Fibroblast of upper back skin (primary cell): ENCODE measurements at places on chromosomes 6 and 20.

- peak; percentile 61 for DNase-seq
Measured at GRCh38 chr6:42100029-42100901, 42.2 kb downstream of the C6orf132 start.

DNA sequence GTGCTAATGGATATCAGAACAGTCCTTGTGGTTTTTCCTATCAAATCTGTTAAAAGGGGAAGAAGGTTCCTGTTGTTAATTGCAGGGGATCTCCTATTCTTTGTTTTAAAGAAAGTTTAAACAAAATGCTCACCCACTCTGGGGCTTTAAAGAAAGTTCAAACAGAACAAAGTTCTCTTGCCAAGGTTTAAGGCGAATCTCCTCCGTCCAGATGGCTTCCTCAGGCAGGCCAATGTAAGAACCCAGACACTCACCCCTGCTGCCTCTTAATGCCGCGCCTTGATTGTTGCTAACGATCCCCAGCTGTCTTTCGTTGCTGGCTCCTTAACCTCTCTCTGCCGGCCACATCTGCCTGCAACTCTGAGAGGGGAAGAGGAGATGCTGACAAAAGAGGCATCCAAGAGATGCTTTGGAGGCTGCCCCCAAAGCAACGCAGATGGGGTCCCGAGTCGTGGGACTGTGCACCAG is 235.0 kb upstream of the PRDM1 start:
- peak; percentile 60 for DNase-seq

DNA sequence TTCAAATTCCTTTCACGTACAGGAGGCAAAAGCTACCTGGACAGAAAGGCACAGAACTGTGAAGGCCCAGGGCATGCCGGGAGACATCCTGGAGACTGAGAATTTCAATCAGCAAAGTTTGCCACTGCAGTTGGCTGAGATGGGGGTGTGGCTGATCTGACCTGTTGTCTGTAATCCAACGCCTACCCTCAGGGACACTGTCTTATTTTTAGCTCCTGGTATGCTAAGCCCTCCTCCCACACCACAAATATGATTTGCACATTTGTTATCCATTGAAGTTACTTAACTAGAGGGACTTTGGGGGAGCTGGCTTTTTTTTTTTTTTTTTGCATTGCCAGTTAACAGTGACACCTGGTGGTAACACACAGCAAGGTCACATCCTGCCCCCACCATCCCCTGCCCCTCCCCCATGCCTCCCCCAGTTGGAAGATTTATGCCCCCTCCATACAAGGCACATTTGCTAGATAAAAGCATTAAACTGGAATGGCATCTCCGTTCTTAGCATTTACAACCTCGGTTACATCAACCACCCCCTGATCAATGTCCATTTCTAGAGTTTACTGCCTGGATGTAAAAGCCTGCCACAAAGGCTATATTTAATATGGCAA is 40.4 kb downstream of the TTI1 start:
- DNase-seq: peak; percentile 90

DNA sequence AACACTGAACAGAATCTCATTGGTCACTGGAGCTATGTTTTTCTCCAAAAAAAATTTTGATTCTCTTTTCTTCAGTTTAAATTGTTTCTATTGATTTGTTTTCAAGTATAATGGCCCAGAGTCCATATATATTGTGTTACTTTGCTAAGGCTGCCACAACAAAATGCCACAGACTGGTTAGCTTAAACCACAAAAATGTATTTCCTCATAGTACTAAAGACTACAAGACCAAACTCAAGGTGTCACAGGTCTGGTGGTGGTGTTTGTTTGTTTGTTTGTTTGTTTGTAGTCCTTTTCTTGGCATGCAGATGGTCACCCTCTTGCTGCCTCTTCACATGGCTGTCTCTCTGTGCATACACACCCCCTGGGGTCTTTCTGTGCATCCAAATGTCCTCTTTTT is 34.0 kb downstream of the BMP5 start:
- no peak for DNase-seq

GRCh38 chr6:143058987-143059386 is 1.7 kb upstream of the AIG1 start:
- DNase-seq: no peak

DNA sequence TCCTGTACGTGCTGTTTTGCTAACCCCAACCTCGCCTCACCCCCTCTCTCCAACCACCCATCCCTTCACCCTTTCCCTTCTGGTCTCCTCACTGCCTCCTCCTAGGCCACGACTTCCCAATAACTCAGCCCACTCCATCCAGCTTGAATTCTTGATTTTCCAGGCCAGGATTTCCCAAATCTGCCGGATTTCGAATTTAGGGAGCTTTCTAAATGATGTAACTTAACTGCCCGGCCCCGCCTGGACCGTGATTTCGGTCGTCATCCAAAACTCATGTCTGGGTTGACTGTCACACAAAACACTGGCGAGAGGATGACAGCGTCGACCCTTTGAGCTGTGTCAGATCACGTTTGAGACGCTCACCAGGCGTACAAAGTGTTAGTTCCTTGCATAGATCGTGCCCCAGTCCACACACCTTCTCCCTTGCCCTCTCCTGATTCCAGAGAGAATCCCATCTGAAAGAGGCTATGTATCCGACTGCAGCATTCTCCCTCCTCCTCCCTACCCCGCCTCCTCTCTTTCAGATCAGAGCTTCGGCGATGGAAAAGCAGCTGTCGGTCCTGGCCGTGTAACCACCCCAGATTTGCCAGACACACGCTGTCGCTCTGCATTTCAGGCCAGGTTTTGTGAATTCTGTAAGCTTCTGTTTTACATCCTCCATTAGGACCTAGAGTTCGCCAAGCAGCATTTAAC is 168.2 kb downstream of the GPX5 start:
- no peak for DNase-seq

DNA sequence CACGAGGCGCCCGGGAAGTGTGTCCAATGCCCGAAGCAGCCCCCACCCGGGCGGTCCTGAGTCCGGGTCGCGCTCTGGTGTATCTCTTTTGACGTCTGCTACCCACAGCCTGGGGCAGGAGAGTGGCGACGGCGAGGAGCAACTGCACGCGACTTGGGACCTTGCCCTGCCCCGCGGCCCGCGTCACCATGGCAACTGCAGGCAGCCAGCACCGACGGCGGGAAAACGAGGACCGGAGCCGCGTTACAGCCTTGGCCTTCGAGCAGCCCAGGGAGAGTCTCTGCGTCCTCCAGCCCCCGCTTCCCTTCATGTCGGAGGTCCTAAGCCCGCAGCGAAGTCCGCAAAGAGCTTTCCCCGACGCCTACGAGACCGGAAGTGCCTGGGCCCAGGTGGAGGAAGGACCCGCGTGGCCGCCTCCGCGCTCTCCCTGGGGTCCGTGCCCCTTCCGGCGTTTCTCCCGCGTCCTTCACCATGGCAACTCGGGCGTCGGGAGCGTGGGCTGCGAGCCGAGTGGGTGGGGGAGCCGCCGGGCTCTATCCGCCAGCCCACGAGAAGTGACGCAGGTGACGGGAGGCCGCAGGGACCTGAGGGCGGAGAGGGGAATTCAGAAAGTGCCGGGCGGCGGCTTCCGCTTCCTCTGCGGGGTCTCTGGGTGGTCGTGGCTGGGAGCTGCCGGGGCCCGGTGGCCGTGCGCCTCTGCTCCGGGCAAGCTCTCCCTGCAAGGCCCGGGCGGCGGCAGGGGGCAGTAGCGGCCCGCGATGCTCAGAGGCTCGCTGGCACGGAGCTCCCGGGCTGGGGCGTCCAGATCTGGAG is 88.6 kb upstream of the TGM3 start:
- peak; percentile 50 for DNase-seq

DNA sequence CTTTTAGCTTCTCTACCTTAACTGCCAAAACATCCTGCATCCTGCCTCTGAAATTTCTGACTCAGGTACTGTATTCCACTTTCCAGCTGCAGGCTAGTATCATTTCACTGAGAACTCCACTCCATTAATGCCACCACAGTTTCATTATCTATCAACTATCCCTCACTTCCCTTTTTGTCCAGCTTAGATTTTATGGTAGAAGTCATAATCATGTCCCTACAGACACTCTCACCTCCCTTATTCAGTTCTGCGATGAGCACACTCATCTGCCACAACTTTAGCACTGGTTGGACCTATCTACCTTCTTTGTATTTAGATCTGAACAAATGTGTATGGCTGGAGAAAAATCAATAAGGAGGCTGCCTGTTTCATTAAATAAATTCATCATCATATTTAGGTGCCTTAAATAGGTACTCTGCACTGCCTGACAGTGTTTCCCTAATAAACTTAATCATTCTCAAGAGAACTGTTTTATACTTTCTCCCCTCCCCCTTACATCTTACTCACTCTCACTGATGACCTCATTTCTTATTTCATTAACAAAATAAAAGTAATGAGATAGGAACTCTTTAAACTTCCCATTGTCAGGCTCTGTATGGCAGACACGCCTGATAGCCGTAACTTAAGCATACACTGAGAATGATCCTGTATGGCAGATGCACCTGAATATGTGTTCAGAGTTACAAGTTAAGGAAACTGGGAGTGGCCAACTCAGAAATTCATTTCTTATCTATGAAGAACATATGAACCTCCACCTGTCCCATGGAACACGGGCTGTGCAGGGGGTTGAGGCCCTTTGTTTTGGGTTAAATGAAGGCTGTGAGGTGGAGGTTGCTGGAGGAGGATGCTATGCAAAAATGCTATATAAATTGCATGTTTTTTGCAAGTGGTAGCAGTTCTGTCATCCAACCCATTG is 95.3 kb upstream of the MAN1A1 start:
- DNase-seq: no peak

GRCh38 chr6:166592821-166593220 is 6.3 kb upstream of the RAMACL start:
- peak; percentile 70 for DNase-seq

- no peak for DNase-seq
Measured at GRCh38 chr6:156599978-156600590, 177.1 kb upstream of the ARID1B start.

GRCh38 chr20:24838546-24839535 is 110.2 kb upstream of the CST7 start:
- DNase-seq: peak; percentile 83

- no peak for DNase-seq
Measured at GRCh38 chr6:148954461-148954860, 207.6 kb downstream of the UST start.

DNA sequence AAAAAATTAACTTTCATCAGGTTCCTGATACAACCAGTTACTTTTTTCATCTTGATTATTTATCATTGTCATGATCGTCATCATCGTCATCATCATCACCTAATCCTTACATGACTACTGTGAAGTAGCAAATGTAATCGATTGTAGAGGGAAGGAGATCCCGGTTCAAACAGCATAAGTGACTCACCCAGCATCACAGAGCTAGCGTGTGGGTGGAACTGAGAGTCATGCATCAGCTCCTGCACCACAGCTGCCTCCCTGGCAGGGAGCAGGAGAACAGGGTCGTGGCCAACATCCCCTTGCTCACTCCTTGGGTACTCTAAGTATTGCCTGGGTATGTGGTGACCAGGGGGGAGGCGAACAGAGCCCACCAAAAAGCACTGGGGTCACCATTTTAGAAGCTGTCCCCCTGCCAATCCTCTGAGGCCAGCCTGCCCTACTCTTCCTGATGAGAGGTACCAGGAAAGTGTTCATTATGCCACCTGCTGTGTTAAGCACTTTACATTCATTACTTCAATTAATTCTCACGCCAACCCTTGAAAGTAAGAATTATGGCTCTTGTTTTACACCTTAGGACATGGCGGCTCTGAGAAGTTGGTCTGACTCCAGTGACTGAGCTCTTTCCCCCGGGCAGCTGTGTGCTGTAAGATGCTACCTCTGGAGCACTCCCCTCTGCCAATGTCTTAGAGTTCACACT is 425.2 kb downstream of the CD83 start:
- peak; percentile 63 for DNase-seq

DNA sequence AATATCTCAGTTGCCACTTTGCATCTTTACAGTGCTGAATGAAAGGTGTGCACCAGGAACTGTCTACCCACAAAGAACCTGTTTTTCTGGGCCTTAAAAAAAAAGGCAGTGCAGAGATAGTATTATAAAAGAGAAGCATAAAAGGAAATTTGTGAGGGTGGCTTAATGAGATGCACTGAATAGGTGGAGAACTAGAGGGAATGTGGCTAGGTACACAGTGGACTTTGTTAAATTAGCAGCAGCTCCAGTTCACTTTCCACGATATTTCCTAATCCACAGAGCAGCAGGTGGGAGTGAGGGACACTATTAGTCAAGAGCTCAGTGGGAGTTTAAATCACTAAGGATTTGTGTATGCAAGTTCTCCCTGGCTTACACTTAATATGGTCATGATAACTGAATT is 38.8 kb downstream of the MAP7 start:
- no peak for DNase-seq

- peak; percentile 68 for DNase-seq
Measured at GRCh38 chr20:11403711-11404110, 514.0 kb upstream of the BTBD3 start.

DNA sequence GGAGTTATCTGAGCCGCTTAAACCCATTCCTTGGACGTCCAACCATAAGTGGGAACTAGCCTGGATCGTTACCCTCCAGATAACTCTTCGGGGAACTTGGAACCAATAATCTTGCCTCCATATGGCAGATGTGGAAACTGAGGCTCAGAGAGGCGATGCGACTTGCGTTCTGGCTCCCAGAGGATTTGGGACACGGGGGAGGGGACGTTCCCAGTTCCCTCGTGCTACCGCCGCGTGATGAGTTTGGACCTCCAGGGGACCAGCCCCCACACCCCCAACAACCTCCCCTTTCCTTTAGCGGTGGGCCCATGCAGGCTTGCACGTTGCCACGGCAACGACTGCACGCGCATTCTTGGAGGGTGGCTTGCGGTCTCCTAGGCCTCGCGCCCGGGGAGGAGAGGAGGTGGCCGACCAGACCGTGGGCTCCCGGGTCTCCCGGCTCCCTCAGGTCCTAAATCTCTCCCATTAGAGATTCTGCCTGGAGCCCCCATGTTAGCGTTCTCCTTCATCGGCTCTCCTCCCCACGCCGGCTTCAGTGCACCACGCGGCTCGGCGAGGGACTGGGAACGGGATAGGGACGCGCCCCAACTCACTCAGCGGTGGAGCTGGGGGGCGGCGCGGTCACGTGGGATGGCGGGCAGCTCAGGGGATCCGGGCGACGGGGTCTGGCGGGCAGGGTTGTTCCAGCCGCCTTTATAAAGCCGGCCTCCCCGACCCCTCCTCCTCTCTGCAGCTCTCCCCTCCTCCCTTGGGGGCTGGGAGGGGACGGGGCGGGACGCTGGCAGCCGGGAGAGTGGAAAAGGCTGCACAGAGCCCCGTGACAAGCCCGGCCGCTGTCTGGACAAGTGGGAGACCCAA is at the start of gene PLTP:
Gene PLTP (minus strand): TSS at position 670 of the 858 bp plus-strand sequence. CDS start 703 bp downstream, outside the sequence.
- peak; percentile 83 for DNase-seq

GRCh38 chr6:24910961-24911725 is 24.6 kb downstream of the RIPOR2 start:
- peak; percentile 39 for DNase-seq

DNA sequence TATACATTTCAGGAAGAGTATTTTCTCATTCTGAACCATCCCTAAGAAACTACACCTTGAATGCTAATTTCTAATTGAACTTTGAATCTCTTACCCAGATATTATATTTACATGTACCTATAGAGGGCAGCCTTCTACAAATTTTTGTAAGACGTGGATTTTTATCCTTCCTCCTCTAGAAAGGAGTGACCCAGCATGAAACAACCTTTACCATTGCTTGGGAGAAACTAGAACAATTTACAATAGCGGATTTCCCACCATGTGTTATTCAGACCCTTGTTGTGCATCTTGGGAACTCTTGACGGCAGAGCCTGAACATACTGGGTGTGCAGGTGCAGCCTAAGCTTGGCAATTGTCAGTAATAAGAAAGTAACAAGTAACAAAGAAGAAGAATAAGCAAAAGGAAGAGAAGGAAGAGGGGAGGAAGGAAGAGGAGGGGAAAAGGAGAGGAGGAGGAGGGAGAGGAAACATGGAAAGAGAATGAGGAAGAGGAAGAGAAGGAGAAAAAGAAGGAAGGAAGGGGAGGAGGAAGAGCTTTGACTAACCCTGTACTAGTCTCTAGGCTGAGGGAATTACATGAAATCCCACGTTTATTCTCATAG is 10.8 kb upstream of the TAAR1 start:
- peak; percentile 38 for DNase-seq
